IPS-NIHi11 (cell line): ENCODE measurements at places on chromosomes 5 and 9.

GRCh38 chr9:100583014-100583802 lies 5.3 kb downstream of the CAVIN4 start:
- DNase-seq, result no peak

DNA sequence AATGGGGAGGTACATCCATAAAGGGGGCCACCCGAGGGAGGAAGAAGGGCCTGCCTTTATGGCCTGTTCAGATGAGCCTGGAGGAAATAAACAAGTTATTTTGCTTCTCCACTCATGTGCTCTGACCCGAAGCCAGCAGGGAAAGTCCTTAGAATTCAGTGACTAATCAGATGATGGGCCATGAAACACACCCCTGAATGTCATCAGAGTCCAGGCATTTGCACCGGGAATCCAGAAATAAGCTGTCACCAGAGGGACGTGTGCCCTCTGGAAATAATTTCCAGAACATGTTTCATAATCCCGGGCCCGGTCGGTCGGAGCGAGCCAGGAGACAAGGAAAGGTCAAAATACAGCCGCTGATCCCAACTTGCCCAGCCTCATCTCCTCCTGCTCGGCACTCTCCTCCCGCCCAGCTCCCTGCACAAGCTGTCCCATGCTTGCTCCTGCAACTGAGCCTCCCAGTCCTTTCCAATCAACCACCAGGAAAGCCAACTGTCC lies 73.6 kb upstream of the ZNF622 start:
- no peak for DNase-seq

DNA sequence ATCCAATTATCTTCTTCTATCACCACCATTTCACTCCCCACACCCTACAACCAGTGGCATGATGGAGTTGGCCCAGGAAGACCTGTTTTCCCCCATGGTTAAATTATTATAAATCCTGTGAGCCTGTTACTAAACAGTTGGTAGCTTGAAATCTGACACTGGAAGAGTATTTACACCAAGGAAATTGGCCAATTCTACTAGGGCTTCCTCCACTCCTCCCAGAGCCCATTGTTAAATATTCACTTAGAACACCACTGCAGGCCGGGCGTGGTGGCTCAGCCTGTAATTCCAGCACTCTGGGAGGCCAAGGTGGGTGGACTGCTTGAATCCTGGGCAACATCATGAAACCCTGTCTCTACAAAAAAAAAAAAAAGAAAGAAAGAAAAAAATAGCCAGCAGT lies 32.4 kb upstream of the CKS2 start:
- no peak for DNase-seq

- no peak for DNase-seq
Measured at GRCh38 chr5:68021227-68021626, 194.3 kb upstream of the PIK3R1 start.

DNA sequence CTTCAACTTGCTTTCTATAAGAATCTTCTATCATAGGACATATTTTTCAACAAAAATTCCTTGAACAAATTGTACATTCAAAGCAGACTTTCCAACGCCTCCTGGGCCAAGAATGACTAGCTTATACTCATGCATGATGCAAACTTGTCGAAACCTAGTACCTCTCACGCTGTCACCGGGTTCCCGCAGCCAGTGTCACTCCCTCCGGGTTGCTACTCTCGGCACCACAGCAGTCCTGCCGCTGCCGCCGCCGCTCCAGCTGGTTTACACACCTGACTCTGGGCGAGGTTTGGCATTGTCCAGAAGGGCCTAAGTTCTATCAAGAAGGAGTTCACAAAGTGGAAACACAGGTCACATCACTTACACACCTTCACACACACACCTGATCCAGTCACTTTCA lies 244.4 kb downstream of the ADAMTSL1 start:
- DNase-seq, result no peak

DNA sequence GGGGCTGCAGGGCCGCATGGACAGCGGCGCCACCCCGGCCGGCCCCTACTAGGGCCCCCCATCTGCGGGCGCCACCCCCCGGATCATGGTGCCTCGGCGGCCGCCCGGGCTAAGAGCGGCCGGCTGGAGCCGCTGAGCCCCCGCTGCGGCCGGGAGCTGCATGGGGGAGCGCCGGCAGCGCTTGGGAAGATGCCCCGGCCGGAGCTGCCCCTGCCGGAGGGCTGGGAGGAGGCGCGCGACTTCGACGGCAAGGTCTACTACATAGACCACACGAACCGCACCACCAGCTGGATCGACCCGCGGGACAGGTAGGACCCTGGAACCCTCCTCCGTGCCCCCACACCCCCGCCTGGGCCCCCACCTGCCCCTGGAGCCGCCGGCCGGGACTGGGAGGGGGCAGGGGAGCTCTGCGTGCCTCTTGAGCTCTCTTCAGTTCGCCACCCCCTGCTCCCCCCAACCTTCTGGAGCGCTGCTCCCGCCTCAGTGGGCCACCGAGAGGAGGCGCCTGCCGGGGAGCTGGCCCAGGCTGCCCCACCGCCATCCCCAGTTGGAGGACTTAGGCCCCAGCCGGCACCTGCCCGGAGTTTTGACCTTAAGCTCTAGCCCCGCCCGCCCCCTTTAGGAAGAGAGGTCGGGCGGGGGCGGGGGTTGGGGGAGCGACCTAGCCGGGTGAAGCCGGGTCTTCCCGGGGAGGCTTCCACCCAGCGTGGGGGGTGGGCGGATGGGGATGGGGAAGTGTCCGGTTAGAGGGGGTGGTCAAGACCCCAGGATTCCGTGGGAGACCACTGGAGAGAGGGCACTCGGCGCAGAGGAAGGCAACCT lies 730 bp downstream of the WWC1 start:
- DNase-seq, result peak; percentile 63

- DNase-seq, result no peak
Measured at GRCh38 chr5:113117543-113118115, 141.0 kb downstream of the DCP2 start.
